ENCODE measurements at places on chromosomes 2 and 18.
A peak's percentile ranks its signal among the peaks of the same experiment; 100 is the strongest.

DNA sequence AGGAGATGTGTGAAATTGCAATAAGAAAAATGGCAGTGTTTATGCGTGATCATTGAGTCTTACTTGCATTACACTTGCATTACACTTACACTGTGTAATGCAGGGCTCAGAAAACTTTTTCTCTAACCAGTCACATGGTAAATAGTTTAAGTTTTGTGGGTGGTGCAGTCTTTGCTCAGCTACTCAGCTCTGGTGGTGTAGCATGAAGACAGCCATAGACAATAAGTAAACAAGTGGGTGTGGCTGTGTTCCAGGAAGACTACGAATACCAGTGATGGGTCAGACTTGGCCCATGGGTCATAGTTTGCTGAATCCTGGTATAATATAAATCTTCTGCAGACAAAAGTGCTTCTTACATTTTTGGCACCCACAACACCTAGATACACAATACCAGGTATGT, 115.6 kb upstream of the CYP1B1 start:
- no peak for DNase-seq

DNA sequence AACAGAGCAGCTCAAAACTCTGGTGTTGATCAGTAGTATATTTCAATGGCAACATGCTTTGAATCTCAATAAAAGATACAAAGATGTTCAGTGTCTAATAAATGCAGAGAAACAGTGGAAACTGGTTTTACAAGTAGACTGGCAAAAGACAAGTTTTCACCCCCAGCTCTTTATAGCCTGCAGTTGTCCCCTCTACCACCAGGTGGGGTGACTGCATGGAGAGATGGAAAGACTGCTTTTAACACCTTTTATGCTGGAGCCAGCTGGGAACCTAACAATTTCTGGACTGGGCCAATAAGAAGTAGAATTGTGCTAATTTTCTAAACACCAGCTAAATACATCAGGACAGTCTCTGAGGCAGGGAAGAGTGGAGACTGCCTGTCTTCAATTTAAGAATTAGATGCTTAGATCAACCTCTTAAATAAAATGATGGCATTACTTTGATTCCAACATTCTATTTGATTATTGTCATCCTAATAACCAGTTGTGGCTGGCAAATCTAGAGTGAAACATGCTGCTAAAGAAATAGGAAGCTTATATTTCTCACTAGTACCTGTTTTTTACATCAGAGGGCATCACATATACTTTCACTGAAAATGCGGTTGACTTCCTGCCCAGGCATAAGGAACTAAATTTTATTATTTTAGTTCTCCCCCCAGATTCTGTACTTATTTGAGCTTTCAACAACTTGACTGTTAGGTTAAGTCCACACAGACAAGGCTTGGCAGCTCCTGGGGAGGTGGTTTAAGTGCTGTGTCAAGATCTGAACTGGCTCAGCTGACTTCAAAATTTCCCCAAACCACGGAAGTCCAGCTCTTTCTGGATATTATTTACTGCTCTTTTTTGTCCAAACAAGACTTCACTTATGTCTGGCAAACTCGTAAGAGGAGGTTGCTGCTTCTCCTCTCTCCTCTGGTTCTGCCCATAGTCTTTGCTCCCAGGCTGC, 140.5 kb downstream of the TPGS2 start:
- peak; percentile 79 for DNase-seq

GRCh38 chr2:211881449-211881848, 657.2 kb downstream of the ERBB4 start:
- no peak for DNase-seq

DNA sequence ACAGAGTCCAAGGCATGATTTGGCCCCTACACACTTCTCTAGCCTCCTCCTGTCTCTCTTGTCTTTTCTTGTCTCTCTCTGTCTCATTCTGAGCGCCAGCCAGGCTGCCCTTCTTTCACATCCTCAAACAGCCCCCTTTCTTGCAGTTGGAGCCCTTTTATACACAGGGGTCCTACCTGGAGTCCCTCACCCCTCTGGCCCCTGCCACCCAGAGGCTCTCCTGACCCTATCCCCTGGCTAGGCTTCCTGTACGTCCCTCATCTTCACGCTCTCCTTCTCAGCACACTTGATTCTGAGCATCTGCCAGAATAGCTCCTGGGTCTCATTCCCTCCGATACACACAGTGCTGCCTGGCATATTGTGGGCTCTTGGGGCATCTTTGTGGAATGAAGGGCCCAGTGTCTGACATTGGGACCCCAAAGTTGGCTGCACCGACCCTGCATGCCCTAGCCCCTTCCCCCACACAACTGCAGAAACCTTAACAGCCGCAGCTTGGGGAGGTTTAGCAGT, 261.9 kb downstream of the DYSF start:
- no peak for DNase-seq

- DNase-seq: peak; percentile 56
Observed at GRCh38 chr18:34493566-34494358, 216.3 kb upstream of the DTNA start.

DNA sequence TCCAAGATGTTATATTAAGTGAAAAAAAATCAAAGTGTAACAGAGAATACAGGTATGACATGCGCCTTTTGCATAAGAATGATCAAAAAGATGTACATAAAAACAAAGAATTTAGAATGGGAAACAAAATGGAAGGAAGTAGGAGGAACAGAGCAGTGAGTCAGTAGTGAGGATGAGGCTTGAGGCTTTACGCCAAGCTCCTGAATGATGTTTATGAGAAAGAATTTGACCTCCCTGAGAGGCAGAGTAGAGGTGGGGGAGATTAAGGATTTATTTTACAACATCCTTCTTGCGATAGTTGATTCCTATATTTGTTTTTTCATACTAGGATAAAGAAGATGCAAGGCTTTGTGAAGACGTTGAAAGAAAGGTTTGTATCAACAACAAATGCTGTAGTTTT, 81.4 kb downstream of the DCDC2C start:
- DNase-seq: no peak

GRCh38 chr2:112032224-112032586, 22.9 kb upstream of the TMEM87B start:
- no peak for DNase-seq

- no peak for DNase-seq
Observed at GRCh38 chr2:9777081-9777480, 66.2 kb upstream of the TAF1B start.

GRCh38 chr2:62831729-62832128, 126.2 kb downstream of the EHBP1 start:
- DNase-seq: no peak

GRCh38 chr2:140246058-140246457, 1465.9 kb upstream of the NXPH2 start:
- DNase-seq: no peak

DNA sequence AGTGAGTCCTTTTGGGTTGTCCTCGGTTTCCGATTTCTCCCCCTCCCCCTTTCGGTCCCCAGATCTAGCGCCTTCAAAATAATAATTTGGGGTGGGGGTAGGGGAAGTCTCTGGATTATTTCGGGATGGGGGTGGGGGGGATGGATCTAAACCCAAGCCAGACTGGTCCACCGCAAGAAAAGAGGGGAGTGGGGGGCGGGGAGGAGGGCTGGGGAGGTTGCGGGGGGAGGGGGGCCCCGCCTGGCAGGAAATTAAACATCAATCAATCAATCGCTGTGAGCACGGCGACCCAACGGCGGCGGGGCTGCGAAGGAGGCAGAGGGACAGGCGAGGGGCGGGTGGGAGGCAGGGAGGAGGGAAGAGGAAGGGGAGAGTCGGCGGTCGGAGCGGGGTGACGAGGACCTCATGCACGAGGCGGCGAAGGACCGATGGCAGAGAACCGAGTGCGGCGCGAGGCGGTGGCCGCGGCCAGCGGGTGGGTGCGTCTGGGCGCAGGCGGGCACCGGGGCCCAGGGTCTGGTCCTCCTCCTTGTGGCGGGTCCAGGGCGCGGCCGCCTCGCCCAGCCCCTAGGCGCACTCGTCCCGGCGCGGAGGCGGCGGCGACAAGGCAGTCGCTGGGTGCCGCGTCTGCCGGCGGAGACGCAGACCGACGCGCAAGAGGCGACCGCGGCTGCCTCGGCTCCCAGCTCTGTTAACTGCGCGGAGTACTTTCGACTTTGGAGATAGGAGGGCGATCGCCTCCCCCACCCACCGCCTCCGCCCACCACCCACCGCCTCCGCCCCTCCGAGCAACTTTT, 468 bp upstream of the SATB2 start:
- no peak for DNase-seq

GRCh38 chr2:62029910-62030309, 124.4 kb downstream of the COMMD1 start:
- no peak for DNase-seq

- DNase-seq: no peak
Observed at GRCh38 chr18:67132919-67133318, 383.6 kb downstream of the DSEL start.

DNA sequence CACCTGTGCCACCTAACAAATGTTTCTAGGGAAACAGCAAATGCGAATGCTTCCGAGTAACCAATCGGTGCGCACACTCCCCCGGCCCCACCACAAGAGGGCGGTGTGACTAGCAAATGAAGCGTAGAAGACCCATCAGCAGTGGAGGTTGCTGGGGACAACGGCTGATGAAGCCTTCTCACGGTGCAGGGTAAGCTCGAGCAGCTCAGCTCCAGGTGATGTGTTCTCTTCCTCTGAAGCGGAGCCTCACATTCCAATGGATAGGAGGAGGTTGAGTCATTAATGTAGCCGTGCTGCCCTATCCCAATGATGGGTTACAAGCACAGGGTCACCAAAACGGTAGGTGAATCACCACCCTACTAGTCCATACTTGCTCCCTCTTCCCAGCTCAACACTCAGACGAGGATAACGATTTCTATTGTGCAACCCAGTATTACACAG, 127.6 kb upstream of the TWIST2 start:
- DNase-seq: no peak

DNA sequence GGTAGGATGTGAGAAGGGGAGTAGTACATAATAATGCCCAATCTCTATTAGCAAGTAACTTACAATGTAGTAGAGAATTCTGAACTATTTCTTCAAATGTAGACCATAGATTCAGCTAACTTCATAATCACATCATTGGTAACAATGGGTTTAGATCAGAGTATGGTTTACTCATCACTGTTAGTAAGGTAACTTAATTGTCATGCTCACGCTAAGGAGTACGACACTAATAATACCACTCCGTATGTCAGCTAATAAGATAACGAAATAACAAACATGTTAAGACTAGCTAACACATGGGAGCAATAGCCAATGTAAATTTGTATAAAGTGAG, 56.4 kb upstream of the CCDC141 start:
- no peak for DNase-seq

GRCh38 chr2:185782223-185782769, 43.7 kb downstream of the FSIP2 start:
- DNase-seq: no peak

GRCh38 chr2:240126731-240127130, 9.4 kb downstream of the COPS9 start:
- DNase-seq: no peak

DNA sequence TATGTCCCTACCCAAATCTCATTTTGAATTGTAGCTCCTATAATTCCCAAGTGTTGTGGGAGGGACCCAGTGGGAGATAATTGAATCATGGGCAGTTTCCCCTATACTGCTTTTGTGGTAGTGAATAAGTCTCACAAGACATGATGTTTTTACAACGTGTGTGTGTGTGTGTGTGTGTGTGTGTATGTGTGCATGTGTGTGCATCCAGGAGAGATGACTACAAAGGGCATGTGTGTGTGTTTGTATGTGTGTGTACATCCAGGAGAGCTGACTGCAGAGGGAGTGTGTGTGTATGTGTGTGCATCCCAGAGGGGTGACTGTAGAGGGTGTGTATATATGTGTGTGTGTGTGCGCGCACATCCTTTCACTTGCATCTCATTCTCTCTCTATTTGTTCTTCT, 86.7 kb downstream of the KCNS3 start:
- no peak for DNase-seq

DNA sequence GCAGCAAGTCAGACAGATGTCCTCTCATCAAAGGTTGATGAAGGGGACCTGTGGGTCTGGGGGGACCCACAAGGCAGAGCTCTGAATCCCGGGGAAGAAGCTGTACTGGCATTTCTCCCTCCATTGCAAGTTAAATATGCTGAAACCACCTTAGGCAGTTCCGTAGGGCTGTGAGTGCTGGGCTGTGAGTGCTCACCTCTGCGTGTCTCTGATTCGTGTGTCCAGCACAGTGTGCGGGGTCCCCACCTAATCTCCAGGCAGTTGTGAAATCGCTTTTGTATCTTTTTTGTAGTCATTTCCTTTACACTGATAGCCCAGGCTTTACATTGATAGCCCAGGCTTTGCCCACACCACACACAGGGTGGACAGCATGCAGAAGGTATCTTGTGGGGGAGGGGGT, 80.6 kb downstream of the MAP4K4 start:
- DNase-seq: no peak

GRCh38 chr2:56130463-56131070, 53.2 kb upstream of the CCDC85A start:
- no peak for DNase-seq

All from mesothelial cell of epicardium (in vitro differentiated cells).